Effector memory CD8-positive, alpha-beta T cell (primary cell): ENCODE measurements at places on chromosomes 16 and 17.

- DNase-seq: no peak
- H3K4me1 ChIP-seq: peaks cover 56% of the 10 kb centered on the region
- peaks cover 91% of the 10 kb centered on the region for H3K36me3 ChIP-seq
- H3K27me3 ChIP-seq: no peaks in the 10 kb centered on the region
- peak overlapping the region; percentile 96 for H3K27ac ChIP-seq
- peak overlapping the region; percentile 87 for H3K4me3 ChIP-seq
Observed at GRCh38 chr17:76268991-76269981, 4.1 kb downstream of the UBALD2 start.

DNA sequence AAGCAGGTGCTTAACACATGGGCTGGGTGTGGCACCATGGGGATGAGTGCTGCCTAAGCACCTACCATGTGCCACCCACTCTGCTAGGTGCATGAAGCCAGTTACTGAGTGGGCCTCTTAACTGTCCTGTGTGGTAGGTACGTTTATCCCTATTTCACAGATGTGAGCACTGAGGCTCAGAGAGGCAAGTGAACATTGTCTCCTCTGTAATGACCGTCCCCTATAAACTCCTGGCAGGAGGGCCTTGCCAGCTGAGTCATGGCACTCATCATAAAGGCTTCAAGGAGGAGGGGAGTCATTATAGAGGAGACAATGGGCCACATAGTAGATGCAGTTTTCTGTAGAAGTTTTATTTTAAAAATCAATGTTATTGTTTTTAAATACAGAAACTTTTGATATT, 79.1 kb downstream of the RAB11FIP4 start:
- peaks cover 3% of the 10 kb centered on the region for H3K36me3 ChIP-seq
- no peaks in the 10 kb centered on the region for H3K27me3 ChIP-seq
- H3K4me3 ChIP-seq: peak overlapping the region; percentile 60

- H3K4me1 ChIP-seq: peaks cover 10% of the 10 kb centered on the region
- H3K36me3 ChIP-seq: no peaks in the 10 kb centered on the region
- no peaks in the 10 kb centered on the region for H3K27me3 ChIP-seq
- no peak for DNase-seq
Observed at GRCh38 chr17:57097832-57098421, 12.9 kb downstream of the AKAP1 start.

- no peak for DNase-seq
- H3K27me3 ChIP-seq: no peaks in the 10 kb centered on the region
- H3K4me3 ChIP-seq: no peak overlapping the region
- H3K27ac ChIP-seq: peak overlapping the region; percentile 13
Observed at GRCh38 chr16:10957771-10958482, 13.6 kb downstream of the CLEC16A start.

DNA sequence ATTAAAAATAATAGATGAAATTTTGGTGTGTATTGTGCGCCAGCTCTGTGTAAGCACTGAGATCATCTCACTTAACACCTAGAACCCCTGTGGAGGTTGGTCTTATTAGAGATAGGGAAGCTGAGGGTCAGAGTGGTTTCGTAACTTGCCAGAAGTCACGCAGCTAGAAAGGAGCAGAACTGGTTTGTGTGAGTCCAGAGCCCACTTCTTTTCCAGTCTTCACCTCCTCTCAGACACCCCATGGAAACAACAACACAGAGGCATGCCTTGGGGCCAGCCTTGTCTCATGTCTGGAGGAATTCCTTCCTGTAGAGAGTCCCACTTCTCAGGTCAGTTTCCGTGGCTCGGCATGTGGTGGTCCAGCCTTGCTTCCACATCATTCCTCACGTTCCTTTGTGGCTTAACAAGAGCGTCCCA, 16.5 kb downstream of the YPEL2 start:
- peaks cover 5% of the 10 kb centered on the region for H3K36me3 ChIP-seq
- H3K4me3 ChIP-seq: no peak overlapping the region
- no peaks in the 10 kb centered on the region for H3K27me3 ChIP-seq
- H3K27ac ChIP-seq: no peak overlapping the region

DNA sequence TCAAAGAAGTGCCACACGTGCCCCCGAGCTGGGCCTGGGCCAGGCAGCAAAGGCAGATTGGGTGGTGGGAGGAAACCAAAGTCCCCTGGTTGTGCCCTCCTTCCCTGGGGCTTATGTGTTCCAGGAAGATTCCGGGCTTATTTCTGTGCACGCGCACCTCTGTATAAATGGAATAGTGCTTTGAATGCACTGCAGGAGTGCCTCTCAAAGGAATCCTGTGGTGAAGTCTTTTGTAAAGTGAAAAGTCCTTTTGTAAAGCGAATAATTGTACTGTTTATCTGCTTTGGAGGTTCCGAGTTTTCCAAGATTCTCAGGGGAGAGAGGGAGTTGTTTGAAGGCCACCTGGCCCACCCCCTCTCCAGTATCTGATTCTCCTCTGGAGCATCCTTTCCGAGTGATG, 26.8 kb downstream of the C17orf75 start:
- H3K27me3 ChIP-seq: peaks cover 18% of the 10 kb centered on the region
- peaks cover 4% of the 10 kb centered on the region for H3K36me3 ChIP-seq
- DNase-seq: no peak
- H3K4me1 ChIP-seq: peaks cover 3% of the 10 kb centered on the region
- no peak overlapping the region for H3K27ac ChIP-seq

DNA sequence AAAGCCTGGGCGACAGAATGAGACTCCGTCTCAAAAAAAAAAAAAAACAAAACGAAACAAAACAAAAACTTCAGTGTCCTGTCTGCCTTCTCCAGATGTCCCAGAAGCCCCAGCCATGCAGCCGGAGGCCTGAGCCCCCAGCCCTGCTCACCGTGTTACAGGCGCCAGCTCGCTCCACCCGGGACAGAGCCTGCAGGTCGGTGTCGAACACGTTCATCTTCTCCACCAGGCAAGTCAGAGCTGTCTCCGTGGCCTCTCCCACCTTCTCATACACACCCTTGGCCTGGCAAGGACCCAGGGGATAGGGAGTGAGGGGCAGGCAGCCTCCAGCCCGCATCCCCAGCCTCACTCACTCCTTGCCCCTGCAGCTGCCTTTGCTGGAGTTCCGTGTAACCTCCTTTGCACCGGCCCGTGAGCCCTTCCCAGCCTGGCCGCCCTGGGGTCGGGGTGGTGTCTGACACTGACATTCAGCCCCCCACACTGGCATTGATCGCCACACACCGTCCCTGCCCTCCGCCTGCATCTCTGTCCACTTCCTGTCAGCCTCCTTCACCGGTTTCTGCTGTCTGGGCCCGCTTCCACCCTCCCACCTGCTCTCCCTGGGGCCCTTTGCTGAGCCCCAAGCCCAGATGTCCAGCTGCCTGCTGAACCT, 20.9 kb downstream of the ATP2A3 start:
- no peaks in the 10 kb centered on the region for H3K27me3 ChIP-seq
- peaks cover 86% of the 10 kb centered on the region for H3K36me3 ChIP-seq
- DNase-seq: no peak
- H3K27ac ChIP-seq: peak overlapping the region; percentile 84

- no peak for DNase-seq
- H3K36me3 ChIP-seq: no peaks in the 10 kb centered on the region
- no peak overlapping the region for H3K4me3 ChIP-seq
- H3K27ac ChIP-seq: no peak overlapping the region
- H3K4me1 ChIP-seq: no peaks in the 10 kb centered on the region
- no peaks in the 10 kb centered on the region for H3K27me3 ChIP-seq
Observed at GRCh38 chr17:71232801-71233559, 887.8 kb upstream of the SOX9 start.

GRCh38 chr16:86338403-86339115, 171.8 kb upstream of the FOXF1 start:
- no peak overlapping the region for H3K4me3 ChIP-seq
- no peak overlapping the region for H3K27ac ChIP-seq
- H3K36me3 ChIP-seq: no peaks in the 10 kb centered on the region
- DNase-seq: no peak

GRCh38 chr17:82225368-82226029, 3.3 kb upstream of the SLC16A3 start:
- no peak overlapping the region for H3K4me3 ChIP-seq
- H3K27ac ChIP-seq: no peak overlapping the region
- DNase-seq: no peak

DNA sequence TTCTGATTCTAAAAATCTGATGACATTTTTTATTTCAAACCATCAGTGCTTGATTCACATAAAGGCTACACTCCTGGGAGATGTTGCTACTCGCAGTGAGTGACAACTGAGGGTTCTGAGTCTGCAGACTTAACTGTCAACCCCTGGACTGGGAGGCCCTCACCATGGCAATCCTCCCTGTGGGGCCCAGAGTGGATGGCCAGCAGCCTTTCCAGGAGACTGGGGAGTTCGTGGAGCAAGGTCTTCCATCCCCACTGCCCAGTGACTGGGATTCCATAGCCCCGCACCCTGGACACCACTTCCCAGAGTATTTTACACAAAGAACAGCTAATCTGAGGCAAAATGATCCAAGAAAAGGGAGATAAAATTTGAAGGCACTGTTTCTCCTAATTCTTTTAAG, 59.3 kb downstream of the CREBBP start:
- no peak overlapping the region for H3K4me3 ChIP-seq
- H3K4me1 ChIP-seq: peaks cover 98% of the 10 kb centered on the region
- no peak overlapping the region for H3K27ac ChIP-seq
- no peaks in the 10 kb centered on the region for H3K27me3 ChIP-seq
- no peak for DNase-seq
- H3K36me3 ChIP-seq: peaks cover 14% of the 10 kb centered on the region

DNA sequence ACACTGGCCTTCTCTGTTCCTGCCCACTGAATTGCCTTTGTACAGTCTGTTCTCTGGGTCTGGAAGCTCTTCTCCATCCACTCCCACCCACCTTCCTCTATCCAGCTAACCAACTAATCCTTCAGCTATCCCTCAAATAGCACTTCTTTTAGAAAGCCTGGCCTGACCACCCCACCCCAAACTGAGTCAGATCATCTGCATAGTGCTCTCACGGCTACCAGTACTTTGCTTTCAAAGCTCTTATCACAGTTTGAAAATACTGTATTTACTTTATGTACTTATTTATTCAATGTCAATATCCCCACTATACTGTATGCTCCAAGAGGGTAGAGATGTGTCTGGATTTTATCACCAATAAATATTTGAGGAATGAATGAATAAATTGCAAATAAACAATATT, 4.5 kb upstream of the CLDN7 start:
- peaks cover 24% of the 10 kb centered on the region for H3K27me3 ChIP-seq
- no peak overlapping the region for H3K4me3 ChIP-seq
- DNase-seq: no peak
- H3K4me1 ChIP-seq: peaks cover 16% of the 10 kb centered on the region

GRCh38 chr17:48592057-48592514, 1.5 kb downstream of the HOXB5 start:
- H3K27ac ChIP-seq: no peak overlapping the region
- DNase-seq: no peak
- peaks cover 22% of the 10 kb centered on the region for H3K4me1 ChIP-seq
- H3K27me3 ChIP-seq: peaks cover 47% of the 10 kb centered on the region
- no peak overlapping the region for H3K4me3 ChIP-seq
- H3K36me3 ChIP-seq: peaks cover 6% of the 10 kb centered on the region

- H3K4me1 ChIP-seq: no peaks in the 10 kb centered on the region
- H3K4me3 ChIP-seq: no peak overlapping the region
- H3K27me3 ChIP-seq: no peaks in the 10 kb centered on the region
- H3K36me3 ChIP-seq: no peaks in the 10 kb centered on the region
Observed at GRCh38 chr17:72421128-72422092, 300.6 kb downstream of the SOX9 start.

GRCh38 chr17:78944956-78945355, 19.8 kb upstream of the TIMP2 start:
- peaks cover 3% of the 10 kb centered on the region for H3K36me3 ChIP-seq
- peaks cover 66% of the 10 kb centered on the region for H3K27me3 ChIP-seq
- no peak for DNase-seq
- H3K4me1 ChIP-seq: no peaks in the 10 kb centered on the region

DNA sequence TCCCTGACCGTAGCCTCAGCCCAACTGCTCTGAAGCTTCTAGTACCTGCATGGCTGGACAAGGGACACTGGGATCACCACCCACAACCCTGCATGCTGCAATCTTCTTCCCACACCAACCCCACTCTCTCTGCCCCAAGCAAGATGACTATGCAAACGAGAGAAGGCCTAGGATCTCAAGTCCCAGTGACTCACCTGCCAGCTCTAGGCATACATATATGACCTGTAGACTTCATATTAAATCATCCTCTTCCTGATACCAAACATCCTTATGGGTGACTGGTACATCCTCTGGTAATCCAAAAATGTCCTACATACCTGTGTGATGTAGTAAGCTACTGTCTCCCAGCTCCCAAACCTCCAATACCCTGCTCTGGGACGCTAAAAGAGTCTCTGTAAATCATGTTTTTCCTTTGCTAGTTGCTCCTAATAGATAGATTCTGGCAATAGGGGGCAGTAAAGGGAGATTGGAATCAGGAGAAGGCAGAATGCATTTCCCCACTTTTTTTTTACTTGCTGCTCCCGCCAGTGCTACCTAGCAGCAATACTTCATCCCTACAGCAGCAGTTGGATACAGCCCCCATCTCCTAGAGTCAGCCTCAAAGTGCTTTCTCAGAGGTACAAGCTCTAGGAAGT, 43.4 kb upstream of the SOX9 start:
- peaks cover 6% of the 10 kb centered on the region for H3K27me3 ChIP-seq
- no peaks in the 10 kb centered on the region for H3K36me3 ChIP-seq
- no peak overlapping the region for H3K4me3 ChIP-seq
- no peaks in the 10 kb centered on the region for H3K4me1 ChIP-seq

- H3K4me1 ChIP-seq: no peaks in the 10 kb centered on the region
- no peak overlapping the region for H3K4me3 ChIP-seq
- no peak overlapping the region for H3K27ac ChIP-seq
- DNase-seq: no peak
- no peaks in the 10 kb centered on the region for H3K36me3 ChIP-seq
Observed at GRCh38 chr17:1695365-1695764, 10.7 kb upstream of the PRPF8 start.

DNA sequence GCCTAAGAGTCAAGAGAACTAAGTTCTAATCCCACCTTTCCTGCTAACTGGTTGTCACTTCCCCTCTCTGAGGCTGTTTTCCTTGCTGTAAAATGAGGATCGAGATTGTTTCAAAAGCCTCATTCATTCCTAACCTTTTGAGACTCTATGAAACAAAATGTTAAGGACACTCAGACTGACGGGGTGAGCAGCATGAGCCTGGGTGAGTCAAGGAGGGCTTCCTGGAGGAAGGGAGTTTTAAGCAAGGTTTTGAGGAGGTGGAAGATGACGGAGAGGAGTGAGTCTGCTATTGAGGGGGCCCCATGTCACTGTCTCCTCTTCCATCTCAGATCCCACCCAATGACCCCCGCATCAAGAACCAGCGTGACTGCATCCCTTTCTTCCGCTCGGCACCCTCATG, 4.1 kb downstream of the EPX start:
- DNase-seq: no peak
- H3K4me1 ChIP-seq: peaks cover 4% of the 10 kb centered on the region
